ENCODE measurements at places on chromosomes 11 and 22.

- no peak for DNase-seq
Observed at GRCh38 chr22:31912407-31912743, 32.0 kb upstream of the YWHAH start.

- DNase-seq = no peak
Observed at GRCh38 chr22:32546935-32547334, 72.3 kb downstream of the FBXO7 start.

GRCh38 chr11:112558691-112559090 is 298.0 kb upstream of the PLET1 start:
- no peak for DNase-seq

- DNase-seq = peak; percentile 6
Observed at GRCh38 chr22:44274918-44275630, 37.7 kb downstream of the SHISAL1 start.

DNA sequence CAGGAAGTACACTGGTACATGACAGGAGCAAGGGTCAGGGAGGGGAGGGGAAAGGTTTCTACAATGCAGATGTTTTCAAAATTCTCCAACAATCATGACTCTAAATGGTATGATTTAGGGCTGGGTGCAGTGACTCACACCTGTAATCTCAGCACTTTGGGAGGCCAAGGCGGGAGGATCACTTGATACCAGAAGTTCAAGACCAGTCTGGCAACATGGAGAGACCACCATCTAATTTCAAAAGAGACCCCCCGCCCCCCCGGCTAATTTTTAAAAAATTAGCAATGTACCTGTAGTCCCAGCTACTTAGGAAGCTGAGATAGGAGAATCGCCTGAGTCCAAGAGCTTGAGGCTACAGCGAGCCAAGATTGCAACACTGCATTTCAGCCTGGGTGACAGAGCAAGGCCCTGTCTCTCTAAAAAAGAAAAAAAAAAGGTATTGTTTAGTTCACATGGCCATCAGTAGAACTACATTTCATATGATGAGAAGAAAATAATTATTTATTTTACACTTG is 15.9 kb upstream of the OLFML1 start:
- DNase-seq = no peak

GRCh38 chr11:14202251-14203196 is 156.5 kb downstream of the RRAS2 start:
- no peak for DNase-seq

GRCh38 chr22:31520051-31520450 is 23.7 kb downstream of the SFI1 start:
- DNase-seq = no peak

GRCh38 chr11:114848027-114848426 is 169.7 kb downstream of the NXPE2 start:
- DNase-seq = no peak

GRCh38 chr11:17550450-17551346 is 3.6 kb downstream of the OTOG start:
- no peak for DNase-seq

DNA sequence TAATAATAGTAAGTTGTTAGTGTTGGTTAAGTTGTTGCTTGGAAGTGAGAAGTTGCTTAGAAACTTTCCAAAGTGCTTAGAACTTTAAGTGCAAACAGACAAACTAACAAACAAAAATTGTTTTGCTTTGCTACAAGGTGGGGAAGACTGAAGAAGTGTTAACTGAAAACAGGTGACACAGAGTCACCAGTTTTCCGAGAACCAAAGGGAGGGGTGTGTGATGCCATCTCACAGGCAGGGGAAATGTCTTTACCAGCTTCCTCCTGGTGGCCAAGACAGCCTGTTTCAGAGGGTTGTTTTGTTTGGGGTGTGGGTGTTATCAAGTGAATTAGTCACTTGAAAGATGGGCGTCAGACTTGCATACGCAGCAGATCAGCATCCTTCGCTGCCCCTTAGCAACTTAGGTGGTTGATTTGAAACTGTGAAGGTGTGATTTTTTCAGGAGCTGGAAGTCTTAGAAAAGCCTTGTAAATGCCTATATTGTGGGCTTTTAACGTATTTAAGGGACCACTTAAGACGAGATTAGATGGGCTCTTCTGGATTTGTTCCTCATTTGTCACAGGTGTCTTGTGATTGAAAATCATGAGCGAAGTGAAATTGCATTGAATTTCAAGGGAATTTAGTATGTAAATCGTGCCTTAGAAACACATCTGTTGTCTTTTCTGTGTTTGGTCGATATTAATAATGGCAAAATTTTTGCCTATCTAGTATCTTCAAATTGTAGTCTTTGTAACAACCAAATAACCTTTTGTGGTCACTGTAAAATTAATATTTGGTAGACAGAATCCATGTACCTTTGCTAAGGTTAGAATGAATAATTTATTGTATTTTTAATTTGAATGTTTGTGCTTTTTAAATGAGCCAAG is 2.7 kb downstream of the NEAT1 start:
- DNase-seq = no peak

DNA sequence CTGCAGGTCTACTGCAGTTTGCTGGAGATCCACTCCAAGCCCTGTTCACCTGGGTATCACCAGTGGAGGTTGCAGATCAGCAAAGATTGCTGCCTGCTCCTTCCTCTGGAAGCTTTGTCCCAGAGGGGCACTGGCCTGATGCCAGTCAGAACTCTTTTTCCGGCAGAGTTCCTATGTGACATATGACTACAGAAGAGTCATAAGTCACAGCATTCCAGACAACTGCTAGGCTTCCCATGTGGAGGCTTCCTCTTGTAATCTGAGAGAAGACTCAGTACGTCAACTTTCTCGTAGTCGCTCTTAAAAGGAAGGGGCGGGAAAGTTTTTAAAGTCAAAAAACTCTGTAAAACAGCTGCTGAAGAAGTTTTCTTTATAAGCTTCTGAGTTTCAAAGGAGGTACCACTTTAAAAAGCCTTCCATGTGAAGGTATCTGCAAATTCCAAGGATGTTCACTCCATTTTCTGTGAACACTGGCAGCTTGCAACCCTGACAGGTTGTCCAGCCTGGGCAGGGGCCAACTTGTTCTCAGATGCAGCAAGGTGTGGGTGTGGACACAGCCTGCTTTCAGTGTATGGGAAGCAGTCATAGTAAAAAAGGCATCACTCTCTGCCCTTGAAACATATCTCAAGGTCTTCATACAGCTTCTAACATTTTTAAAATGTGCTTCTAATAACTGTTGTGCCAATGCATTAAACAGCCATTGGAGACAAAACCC is 97.8 kb downstream of the ME3 start:
- DNase-seq = no peak

GRCh38 chr22:17119481-17120202 is 1.5 kb downstream of the TMEM121B start:
- DNase-seq = peak; percentile 83

DNA sequence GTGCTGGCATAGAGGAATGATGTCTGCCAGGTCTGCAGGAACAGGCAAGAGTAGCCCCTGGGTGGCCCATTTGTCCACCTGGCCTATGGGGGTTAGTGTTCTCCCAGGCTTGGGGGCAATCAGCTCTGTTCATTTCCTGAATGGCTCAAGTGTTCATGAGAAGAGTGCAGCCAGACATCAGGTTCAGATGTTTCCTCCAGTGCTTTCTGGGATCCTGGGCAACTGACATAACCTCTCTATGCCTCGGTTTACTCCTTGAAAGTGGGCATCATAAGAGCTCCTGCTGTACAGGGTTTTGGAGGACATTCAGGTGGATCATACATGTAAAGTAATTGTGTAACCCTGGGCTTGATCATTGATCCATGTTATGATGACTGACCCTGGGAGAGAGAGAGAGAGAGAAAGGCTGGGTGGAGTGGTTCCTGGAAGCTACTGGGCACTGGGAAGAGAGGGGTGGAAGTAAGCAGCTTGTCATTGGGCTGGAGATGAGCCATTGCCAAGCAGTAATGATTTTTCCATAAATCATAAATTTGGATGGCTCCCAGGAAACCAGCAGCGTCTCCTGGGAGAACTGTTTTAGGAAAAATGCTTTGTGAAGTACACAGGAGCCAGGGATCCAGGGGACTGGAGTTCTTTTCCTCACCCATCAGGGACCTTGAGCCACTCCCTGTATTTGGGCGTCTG is 30.2 kb upstream of the ACCSL start:
- DNase-seq = no peak

GRCh38 chr22:29323641-29324040 is 8.1 kb upstream of the RASL10A start:
- no peak for DNase-seq

GRCh38 chr11:10291801-10292638 is 2.0 kb downstream of the SBF2 start:
- DNase-seq = no peak

DNA sequence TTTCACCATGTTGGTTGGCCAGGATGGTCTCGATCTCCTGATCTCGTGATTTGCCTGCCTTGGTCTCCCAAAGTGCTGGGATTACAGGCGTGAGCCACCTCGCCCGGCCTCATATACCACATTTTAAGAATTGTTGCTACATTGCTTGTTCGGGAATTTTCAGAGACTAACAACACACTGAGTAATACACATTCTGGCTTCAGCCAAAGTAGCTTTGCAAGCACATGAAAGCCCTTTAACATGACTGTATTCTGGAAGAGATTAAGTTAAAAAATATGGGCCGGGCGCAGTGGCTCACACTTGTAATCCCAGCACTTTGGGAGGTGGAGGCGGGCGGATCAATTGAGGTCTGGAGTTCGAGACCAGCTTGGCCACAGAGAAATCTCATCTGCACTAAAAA is 15.0 kb downstream of the CRTAM start:
- DNase-seq = no peak

GRCh38 chr11:116217006-116217405 is 555.8 kb downstream of the BUD13 start:
- peak; percentile 75 for DNase-seq

DNA sequence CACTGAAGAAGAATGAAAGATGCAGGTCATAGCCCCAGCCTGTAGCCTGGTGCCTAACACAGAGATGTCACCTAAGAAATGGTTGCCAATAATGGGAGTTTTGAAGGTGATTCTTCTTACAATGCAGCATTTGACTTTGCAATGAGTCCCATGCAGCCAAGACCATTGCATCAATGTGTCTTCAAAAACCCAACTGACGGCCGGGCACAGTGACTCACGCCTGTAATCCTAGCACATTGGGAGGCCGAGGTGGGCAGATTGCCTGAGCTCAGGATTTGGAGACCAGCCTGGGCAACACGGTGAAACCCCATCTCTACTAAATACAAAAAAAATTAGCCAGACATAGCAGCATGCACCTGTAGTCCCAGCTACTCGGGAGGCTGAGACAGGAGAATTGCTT is 89.3 kb upstream of the ASPHD2 start:
- DNase-seq = no peak

DNA sequence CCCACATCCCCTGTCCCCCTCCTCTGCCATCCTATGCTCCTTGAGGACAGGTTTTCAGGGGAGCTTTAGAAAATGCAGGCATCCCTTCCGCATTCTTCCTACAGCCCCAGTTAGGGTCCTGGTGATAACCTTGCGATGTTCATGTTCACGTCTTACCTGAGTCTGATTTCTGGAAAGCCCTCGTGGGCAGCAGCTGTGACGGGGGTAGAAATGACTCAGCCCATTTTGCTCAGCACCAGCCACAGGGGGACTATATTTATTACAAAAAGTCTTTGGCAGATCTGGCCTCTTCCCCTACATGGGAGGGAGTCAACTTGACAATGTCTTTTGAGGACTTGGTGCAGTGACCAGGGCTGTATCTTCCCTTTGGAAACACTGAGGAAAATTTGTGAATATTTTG is 12.3 kb downstream of the PKNOX2 start:
- DNase-seq = no peak

DNA sequence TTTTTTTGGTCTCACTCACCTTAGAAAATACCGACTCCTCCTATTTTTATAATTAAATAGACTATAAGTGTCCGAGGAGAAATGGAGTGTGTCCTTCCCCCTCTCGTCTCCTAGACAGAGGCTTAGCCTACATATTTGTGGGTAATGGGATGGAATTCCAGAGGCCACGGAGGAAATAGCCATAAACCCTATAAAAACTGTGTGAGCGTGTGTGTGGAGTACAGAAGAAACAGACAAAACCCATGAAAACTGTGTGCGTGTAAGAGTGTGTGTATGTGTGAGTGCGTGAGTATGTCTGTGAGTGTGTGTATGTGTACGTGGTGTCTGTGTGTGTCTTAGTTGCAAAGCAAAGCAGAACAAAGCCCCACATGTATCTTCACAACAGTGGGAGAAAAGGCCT is 883.5 kb downstream of the OPCML start:
- DNase-seq = no peak

DNA sequence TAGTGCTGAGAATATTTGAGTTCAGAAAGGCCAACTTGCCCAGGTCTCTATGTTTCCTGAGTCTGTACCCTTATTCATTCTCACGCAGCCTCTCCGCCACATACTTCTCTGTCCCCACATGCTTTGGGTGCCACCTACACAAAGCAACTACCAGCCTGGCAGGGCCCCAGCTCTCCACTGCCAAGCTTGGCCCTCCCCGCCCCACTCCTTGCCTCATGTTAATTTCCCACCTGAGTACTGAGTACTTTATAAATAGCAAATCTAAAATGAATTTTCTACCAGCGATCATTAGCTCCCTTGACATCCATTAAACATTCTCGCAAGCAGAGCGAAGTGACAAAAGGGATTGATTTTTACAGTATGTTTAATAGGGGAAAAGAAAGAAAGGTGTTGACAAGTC is 20.8 kb downstream of the NTM start:
- DNase-seq = no peak

- DNase-seq = no peak
Observed at GRCh38 chr11:95515371-95515770, 274.2 kb downstream of the FAM76B start.

DNA sequence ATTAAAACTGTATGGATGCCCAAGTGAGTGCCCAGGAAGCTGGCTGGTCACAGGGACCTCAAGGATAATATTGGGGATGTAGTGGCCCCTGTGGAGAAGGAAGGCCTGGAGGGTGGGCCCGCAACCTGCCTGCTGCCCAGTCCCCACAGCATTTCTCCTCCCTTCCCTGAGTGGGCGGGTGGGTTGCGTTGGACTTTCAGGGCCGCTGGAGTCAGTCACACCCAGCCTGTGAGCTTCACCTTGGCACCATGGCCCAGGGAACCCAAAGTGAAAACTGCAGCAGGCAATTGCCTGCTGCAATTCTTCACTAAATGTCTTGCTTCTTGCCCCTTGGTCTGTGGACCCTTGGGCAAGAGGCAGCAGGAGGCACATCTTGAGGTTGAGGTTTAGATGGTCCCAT is 4.7 kb downstream of the GNAZ start:
- no peak for DNase-seq

- no peak for DNase-seq
Observed at GRCh38 chr11:46663277-46663940, 37.0 kb downstream of the ARHGAP1 start.

- DNase-seq = peak; percentile 46
Observed at GRCh38 chr22:19291218-19291579, 320 bp downstream of the CLTCL1 start.

GRCh38 chr22:45510376-45511232 is 7.9 kb downstream of the FBLN1 start:
- DNase-seq = no peak

- DNase-seq = no peak
Observed at GRCh38 chr11:74559934-74560309, 32.5 kb upstream of the POLD3 start.

- no peak for DNase-seq
Observed at GRCh38 chr11:69122326-69122629, 33.5 kb upstream of the SMIM38 start.

- no peak for DNase-seq
Observed at GRCh38 chr11:128476729-128477128, 110.6 kb downstream of the ETS1 start.

Data from WTC11 (cell line).